ENCODE measurements at places on chromosomes 2 and 18.

GRCh38 chr2:109395494-109396201 is 218.1 kb downstream of the SEPTIN10 start:
- no peak for DNase-seq

- DNase-seq, result no peak
These were observed 38.7 kb downstream of the SDC1 start for GRCh38 chr2:20186078-20186854.

- no peak for DNase-seq
These were observed 85.9 kb downstream of the CERKL start for GRCh38 chr2:181570833-181571661.

DNA sequence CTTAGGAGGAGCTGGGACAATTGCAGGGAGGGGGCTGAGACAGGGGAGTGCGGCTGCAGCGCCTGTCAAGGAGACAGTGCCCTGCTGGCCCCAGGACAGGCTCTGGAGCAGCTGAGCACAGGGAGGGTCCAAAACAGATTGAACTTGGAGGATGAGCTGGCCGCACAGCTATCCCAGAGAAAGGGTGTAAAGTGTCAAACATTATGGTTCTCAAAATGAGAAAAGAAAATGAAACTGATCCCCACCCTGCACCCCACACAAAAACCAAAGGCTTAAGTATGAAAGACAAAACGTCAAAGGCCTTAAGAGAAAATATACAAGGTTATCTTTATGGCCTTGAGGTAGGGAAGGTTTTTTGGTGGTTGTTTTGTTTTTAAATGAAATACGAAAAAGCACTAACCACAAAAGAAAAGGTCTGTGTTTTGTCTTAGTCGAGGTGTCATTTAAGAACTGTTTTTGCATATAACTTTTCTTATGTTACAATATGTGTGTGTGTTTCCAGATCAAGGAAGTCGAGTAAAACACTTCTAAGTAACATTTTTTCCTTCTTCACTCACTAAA is 111.8 kb downstream of the HDAC4 start:
- no peak for DNase-seq

DNA sequence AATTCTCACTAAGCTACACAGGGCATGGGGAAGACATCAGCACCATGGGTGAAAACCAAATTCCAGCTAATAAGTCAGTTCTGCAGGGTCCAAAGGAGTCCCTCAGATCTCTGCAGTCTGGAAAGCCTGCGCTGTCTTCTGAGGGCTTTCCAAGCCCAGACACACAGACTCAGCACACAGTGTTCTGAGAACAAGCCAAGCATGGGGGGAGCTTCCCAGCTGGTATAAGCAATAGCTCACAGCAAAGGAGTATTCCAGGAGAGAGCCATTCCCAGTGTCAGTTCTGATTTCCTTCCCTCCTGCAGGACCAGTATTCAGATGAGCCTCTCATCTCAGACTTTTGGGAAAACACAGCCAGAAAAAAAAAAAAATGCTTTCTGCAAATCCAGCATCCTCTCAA is 370.8 kb downstream of the TNS1 start:
- no peak for DNase-seq

DNA sequence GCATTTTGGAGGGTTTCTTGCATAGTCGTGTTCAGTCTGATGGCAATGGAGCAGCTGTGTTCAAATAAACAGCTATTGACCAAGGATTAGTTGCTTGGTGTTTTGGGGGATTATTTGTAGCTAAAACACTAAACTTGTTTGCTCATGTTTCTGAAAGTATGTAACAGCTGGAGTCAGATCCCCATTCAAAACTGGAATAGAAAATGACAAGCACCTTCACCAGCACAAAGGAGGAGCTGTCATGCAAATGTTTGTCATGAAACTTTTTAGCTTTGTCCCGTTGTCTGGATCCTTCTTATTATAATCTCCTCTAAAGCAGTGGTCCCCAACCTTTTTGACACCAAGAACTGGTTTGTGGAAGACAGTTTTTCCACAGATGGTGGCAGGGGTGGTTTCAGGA is 96.9 kb upstream of the ZNF236 start:
- DNase-seq, result no peak

DNA sequence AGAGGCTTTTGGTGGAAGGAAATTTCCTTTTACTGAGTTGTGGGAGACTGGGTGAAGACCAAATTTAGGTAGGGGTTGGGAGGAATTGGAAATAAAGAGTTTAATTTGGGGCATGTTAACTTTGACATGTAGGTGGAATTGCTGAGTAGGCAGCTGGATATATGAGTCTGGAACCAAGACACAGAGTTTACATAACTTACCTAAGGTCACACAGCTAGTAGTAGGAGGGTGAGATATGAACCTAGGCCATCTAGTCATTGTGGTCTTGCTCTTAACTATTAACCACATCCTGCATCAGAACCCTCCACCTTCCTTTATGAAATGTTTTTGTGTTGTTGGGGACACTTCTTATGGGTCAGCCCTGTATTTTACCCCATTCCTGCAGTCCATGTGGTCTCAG is 113.1 kb downstream of the ICOS start:
- DNase-seq, result no peak

DNA sequence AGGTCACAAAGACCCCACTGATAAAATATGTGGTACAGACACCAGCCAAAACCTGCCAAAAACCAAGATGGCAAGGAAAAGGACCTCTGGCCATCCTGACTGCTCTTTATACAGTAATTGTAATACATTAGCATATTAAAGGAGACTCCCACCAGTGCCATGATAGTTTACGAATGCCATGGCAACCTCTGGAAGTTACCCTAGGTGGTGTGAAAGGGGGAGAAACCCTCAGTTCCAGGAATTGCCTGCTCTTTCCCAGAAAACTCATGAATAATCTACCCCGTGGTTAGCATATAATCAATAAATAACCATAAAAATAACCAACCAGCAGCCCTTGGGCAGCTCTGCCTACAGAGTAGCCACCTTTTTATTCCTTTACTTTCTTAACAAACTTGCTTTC is 129.8 kb upstream of the EPB41L3 start:
- DNase-seq, result no peak

- DNase-seq, result no peak
These were observed 249.9 kb upstream of the SP5 start for GRCh38 chr2:170465241-170465640.

GRCh38 chr2:177127821-177128220 is 84.8 kb upstream of the HNRNPA3 start:
- no peak for DNase-seq

- DNase-seq, result no peak
These were observed 167.3 kb downstream of the DOK6 start for GRCh38 chr18:69567813-69568488.

GRCh38 chr2:201432621-201433393 is 18.5 kb downstream of the TRAK2 start:
- DNase-seq, result no peak

GRCh38 chr2:57549642-57550102 is 496.9 kb upstream of the VRK2 start:
- no peak for DNase-seq

- DNase-seq, result no peak
These were observed 74.6 kb downstream of the CLHC1 start for GRCh38 chr2:55157474-55157884.
